ENCODE measurements at places on chromosomes 3 and 15. TPM values are rescaled to one million over a fixed set of nuclear protein-coding genes. Genes with fewer than 3 reads are reported as not detected.

Gene SAMMSON
- not detected for total RNA-seq

Gene SPTBN5
- total RNA-seq, result 15.0 TPM

Gene ANKUB1
- total RNA-seq, result not detected

Gene PIF1
- total RNA-seq, result 7.5 TPM

Gene TGFBR2
- total RNA-seq, result 726 TPM

Gene AADAC
- total RNA-seq, result 1.6 TPM

Gene SLC24A5
- total RNA-seq, result not detected

Gene MB21D2
- 14.1 TPM for total RNA-seq

Gene POMGNT2
- 15.3 TPM for total RNA-seq

Gene CRYGS
- 4.5 TPM for total RNA-seq

Gene DPPA2
- total RNA-seq, result not detected
